Neural crest cell (in vitro differentiated cells): ENCODE measurements at places on chromosomes 11 and 22.

DNA sequence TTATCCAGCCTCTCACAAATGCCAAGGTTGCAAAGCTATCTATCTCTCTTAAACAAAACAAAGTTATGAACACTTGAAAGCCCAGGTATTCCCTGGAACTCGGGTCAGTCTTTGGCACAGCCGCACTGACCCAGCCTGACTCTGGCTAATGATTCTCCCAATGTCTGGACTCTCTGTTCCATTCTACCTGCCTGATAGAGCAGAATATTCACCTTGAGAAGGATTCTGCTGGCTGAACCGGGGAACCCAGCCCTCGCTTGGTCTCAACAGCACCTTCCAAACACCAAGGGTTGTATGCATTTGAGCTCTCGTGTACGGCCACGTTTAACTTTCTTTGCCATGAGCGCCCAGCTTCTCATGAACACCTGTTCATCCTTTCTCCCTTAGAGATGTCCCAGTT, 116.8 kb downstream of the ZBTB16 start:
- no peaks in the 10 kb centered on the region for H3K36me3 ChIP-seq
- no peak overlapping the region for H3K27ac ChIP-seq
- H3K4me3 ChIP-seq, result no peak overlapping the region
- no peaks in the 10 kb centered on the region for H3K27me3 ChIP-seq

- H3K27me3 ChIP-seq, result no peaks in the 10 kb centered on the region
- peaks cover 5% of the 10 kb centered on the region for H3K4me1 ChIP-seq
- no peaks in the 10 kb centered on the region for H3K36me3 ChIP-seq
- no peak overlapping the region for H3K4me3 ChIP-seq
These were observed 44.8 kb upstream of the CADM1 start for GRCh38 chr11:115548878-115549528.

- H3K4me1 ChIP-seq, result peaks cover 46% of the 10 kb centered on the region
- no peak for DNase-seq
These were observed 553.7 kb downstream of the MN1 start for GRCh38 chr22:27247701-27248434.

- H3K27ac ChIP-seq, result no peak overlapping the region
- no peak overlapping the region for H3K4me3 ChIP-seq
- H3K27me3 ChIP-seq, result peaks cover 22% of the 10 kb centered on the region
- H3K4me1 ChIP-seq, result peaks cover 41% of the 10 kb centered on the region
These were observed 312.2 kb downstream of the BRD1 start for GRCh38 chr22:49515475-49515874.

DNA sequence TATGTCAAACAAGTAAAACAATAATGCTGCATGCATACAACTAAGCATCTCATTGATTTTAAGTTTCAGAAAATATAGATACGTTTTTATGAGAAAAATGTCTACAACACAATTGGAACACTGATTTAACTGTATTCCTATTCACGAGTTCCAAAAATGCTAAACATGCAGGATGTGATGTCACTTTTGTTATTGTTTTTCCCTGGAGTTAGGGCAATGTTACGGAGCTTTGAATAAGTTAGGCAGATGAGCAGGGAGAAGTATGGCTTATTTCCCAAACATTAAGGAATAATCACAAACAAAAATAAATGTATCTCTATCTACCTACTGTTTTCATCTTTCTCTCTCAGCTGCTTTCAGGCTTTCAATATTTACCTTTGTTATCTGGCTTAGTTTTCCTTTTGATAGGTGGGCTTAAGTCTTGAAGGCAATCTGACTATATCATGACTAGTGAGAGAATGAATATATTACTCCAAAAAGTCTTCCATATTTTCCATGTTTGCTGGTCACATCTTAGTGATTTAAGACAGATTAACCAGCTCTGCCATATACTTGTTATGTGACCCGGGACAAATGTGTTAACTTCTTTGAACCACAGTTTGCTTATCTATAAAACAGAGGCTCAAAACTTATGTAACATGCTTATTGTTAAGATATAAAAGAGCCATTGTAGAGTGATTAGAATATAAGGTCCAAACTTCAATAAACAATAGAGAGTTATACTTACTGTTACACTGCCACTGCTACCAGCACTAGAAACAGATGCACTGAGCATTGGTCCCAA, 854.4 kb upstream of the CCDC90B start:
- no peak overlapping the region for H3K4me3 ChIP-seq
- DNase-seq, result no peak
- peaks cover 8% of the 10 kb centered on the region for H3K4me1 ChIP-seq
- H3K27ac ChIP-seq, result no peak overlapping the region
- H3K36me3 ChIP-seq, result no peaks in the 10 kb centered on the region

DNA sequence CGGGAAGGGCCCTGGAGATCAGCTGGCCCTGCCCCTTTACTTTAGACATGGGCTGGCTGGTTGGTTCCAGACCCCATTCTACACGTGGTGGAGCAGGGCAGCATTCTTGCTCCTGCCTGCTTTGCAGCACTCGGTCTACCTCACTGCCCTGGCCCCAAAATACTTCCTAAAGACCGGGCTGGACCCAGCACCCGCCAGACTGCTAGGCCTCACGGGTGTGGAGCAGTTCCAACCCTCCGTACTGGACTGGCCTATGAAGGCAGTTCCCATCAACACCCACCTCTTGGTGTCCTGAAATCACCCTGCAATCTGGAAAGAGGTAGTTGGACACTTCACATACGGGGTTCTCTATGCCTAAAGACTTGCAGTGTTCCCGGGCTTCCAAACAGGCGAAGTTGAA, 6.4 kb downstream of the MCAT start:
- no peaks in the 10 kb centered on the region for H3K27me3 ChIP-seq
- DNase-seq, result no peak
- H3K4me3 ChIP-seq, result no peak overlapping the region
- H3K4me1 ChIP-seq, result peaks cover 10% of the 10 kb centered on the region
- peaks cover 16% of the 10 kb centered on the region for H3K36me3 ChIP-seq
- no peak overlapping the region for H3K27ac ChIP-seq

- no peaks in the 10 kb centered on the region for H3K36me3 ChIP-seq
- no peak for DNase-seq
- peak overlapping the region; percentile 52 for H3K27ac ChIP-seq
These were observed 67.7 kb downstream of the BCL2L13 start for GRCh38 chr22:17705951-17706900.

- H3K27me3 ChIP-seq, result no peaks in the 10 kb centered on the region
- no peak for DNase-seq
- peaks cover 61% of the 10 kb centered on the region for H3K4me1 ChIP-seq
- no peaks in the 10 kb centered on the region for H3K36me3 ChIP-seq
- H3K27ac ChIP-seq, result no peak overlapping the region
These were observed 111.4 kb upstream of the PITPNB start for GRCh38 chr22:28030473-28030872.

- DNase-seq, result no peak
- peaks cover 4% of the 10 kb centered on the region for H3K27me3 ChIP-seq
- H3K4me1 ChIP-seq, result peaks cover 6% of the 10 kb centered on the region
- no peak overlapping the region for H3K4me3 ChIP-seq
- H3K27ac ChIP-seq, result no peak overlapping the region
These were observed 2.4 kb upstream of the ATL3 start for GRCh38 chr11:63673579-63673978.

DNA sequence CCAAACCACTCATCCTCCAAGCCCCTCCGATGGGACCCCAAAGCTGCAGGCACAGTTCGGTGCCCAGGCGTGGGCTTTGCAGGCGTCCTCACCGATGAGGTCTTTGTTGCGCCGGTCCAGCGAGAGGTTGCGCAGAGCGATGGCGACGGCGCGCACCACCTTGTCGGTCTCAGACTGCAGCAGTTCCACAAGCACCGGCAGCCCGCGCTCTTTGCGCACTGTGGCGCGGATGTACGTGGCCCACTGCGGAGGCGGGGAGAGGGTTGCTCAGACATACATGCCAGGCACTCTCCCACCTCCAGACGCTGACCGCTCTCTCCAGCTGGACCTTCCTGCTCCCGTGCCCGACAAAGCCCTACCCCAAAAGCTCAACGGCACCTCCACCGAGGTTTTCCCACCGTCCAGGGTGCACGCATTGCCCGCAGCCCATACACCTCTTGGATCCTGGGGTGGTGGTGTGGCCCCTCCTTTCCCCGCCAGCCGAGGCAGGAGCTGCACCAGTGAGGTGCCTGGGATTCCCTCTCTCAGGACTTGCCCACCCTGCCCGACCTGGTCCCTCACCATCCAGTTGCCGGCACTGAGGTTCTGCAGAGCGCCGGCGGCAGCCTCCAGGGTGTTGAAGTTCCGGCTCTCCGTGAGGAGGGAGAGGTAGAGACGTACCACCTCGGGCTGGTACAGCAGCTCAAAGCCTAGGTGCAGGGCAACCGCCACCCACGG, 32.1 kb upstream of the TXNRD2 start:
- H3K4me3 ChIP-seq, result peak overlapping the region; percentile 80
- H3K36me3 ChIP-seq, result peaks cover 10% of the 10 kb centered on the region
- H3K27ac ChIP-seq, result no peak overlapping the region
- no peak for DNase-seq
- peaks cover 8% of the 10 kb centered on the region for H3K27me3 ChIP-seq

GRCh38 chr11:19816040-19816439, 103.4 kb downstream of the NAV2 start:
- no peak for DNase-seq
- H3K4me1 ChIP-seq, result peaks cover 28% of the 10 kb centered on the region
- H3K27me3 ChIP-seq, result no peaks in the 10 kb centered on the region

- peak; percentile 12 for DNase-seq
- H3K27me3 ChIP-seq, result no peaks in the 10 kb centered on the region
- H3K4me3 ChIP-seq, result peak overlapping the region; percentile 80
- H3K36me3 ChIP-seq, result no peaks in the 10 kb centered on the region
- peak overlapping the region; percentile 99 for H3K27ac ChIP-seq
These were observed 1179.0 kb downstream of the LRRC4C start for GRCh38 chr11:40280159-40281051.

- H3K36me3 ChIP-seq, result peaks cover 1% of the 10 kb centered on the region
- H3K4me3 ChIP-seq, result peak overlapping the region; percentile 65
- peaks cover under 1% of the 10 kb centered on the region for H3K27me3 ChIP-seq
- no peak for DNase-seq
These were observed 12.3 kb downstream of the RELT start for GRCh38 chr11:73388265-73389133.

- no peaks in the 10 kb centered on the region for H3K4me1 ChIP-seq
- no peaks in the 10 kb centered on the region for H3K36me3 ChIP-seq
- no peak for DNase-seq
- no peak overlapping the region for H3K4me3 ChIP-seq
- H3K27me3 ChIP-seq, result no peaks in the 10 kb centered on the region
- H3K27ac ChIP-seq, result no peak overlapping the region
These were observed 1013.9 kb downstream of the TBC1D22A start for GRCh38 chr22:47776329-47776728.

DNA sequence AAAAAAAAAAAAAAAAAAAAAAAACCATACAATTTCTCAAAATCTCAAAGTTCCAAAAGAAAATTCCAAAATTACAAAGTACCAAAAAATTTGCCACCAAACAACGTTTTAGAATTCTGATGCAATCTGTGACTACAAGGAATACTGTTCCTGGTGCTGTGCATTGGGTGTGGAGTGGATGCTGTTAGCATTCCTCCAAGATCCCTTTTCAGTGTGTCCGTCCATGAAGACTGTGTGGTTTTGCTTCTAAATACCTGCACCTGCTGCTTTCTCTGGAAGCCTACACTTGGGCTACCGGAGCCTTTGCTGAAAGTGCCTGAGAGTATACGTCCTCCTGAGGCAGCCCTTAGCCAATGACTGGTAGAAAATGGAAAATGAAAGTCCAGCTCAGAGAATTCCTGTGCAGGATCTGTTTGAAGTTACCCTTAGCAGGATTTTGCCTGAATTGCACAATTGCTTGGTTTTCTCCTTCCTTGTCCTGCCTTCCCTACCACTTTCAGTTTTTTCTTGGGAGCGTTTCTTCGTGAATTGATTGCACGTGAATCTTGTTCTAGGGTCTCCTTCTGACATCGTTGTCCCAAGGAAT, 140.8 kb downstream of the TRPC6 start:
- H3K27ac ChIP-seq, result peak overlapping the region; percentile 75
- no peaks in the 10 kb centered on the region for H3K4me1 ChIP-seq
- H3K4me3 ChIP-seq, result no peak overlapping the region
- no peaks in the 10 kb centered on the region for H3K27me3 ChIP-seq
- H3K36me3 ChIP-seq, result no peaks in the 10 kb centered on the region

DNA sequence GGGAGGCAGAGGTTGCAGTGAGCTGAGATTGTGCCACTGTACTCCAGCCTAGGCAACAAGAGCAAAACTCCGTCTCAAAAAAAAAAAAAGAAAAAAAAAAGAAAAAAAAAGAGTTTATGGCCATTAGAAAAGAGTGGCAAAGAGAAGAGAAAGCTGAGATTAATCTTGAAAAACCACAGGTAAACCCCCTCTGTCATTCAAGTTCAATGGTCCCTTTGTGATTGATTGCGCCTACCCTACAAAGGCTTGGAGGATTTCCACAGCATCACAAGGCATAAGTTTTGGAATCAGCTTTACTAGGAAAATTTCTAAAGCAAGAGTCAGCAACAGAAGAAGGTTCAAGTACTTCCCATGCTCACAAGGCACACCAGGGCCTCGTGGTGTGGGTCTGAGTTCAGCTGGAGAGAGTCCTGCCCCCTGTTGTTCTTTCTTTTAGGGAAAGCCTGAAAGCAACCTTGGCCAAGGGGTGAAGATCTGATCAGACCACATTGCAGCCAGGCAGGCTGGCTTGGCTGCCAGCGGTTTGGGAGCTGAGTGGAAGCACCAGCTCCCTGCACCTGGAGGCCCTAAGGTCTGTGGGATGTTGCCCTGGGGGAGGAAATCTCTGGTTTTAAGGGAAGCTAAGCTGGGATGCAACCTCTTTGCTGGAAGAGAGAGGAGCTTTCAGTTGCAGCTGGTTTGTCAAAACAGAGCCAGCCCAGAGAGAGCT, 41.8 kb downstream of the SLN start:
- DNase-seq, result no peak
- no peaks in the 10 kb centered on the region for H3K27me3 ChIP-seq
- peaks cover 30% of the 10 kb centered on the region for H3K4me1 ChIP-seq
- no peaks in the 10 kb centered on the region for H3K36me3 ChIP-seq
- no peak overlapping the region for H3K27ac ChIP-seq

GRCh38 chr11:10743354-10744000, 7.6 kb upstream of the CTR9 start:
- H3K4me1 ChIP-seq, result no peaks in the 10 kb centered on the region
- DNase-seq, result no peak
- no peaks in the 10 kb centered on the region for H3K36me3 ChIP-seq
- no peak overlapping the region for H3K27ac ChIP-seq
- no peak overlapping the region for H3K4me3 ChIP-seq

- H3K27me3 ChIP-seq, result no peaks in the 10 kb centered on the region
- DNase-seq, result no peak
- H3K4me3 ChIP-seq, result no peak overlapping the region
- H3K27ac ChIP-seq, result no peak overlapping the region
These were observed 47.3 kb downstream of the PRR5L start for GRCh38 chr11:36343436-36343835.

DNA sequence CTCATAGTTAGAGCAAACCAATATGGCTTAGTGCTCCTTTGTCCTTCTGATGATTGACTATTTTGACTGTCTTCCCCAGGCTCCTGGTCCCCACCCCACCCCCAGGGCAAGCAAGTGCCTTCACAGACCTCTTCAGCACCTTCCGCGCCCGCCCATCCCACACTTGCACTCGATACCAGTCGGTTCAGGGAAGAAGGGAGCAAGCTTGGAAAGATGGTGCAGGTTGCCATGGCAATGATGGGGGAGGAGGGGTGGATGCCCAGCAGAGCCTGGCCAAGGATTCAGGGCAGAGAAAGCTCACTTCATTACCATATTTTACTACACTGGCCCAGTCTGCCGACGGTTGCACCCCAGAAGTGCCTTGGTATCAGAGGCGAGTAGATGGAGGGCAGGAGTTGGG, 2.2 kb downstream of the TMEM132A start:
- peak overlapping the region; percentile 95 for H3K4me3 ChIP-seq
- DNase-seq, result no peak
- no peak overlapping the region for H3K27ac ChIP-seq
- peaks cover 28% of the 10 kb centered on the region for H3K4me1 ChIP-seq
- H3K27me3 ChIP-seq, result no peaks in the 10 kb centered on the region
